ENCODE measurements at places on chromosomes 6 and 20.
A peak's percentile ranks its signal among the peaks of the same experiment; 100 is the strongest.

DNA sequence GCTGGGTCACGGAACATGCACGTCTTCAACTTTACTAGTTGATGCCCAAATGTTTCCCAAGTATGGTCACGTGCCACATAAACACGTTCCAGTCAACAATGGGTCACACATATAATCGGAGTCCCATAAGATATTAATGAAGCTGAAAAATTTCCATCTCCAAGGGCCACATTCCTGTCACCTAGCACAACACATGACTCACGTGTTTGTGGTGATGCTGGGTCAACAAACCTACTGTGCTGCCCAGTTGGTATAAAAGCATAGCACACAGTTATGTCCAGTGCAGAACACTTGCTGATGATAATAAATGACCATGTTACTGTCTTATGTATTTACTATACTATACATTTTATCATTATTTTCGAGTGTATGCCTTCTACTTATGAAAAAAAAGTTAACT is 68.0 kb upstream of the INSM1 start:
- no peak for DNase-seq

GRCh38 chr6:159311618-159312017 is 142.4 kb downstream of the FNDC1 start:
- DNase-seq, result no peak

DNA sequence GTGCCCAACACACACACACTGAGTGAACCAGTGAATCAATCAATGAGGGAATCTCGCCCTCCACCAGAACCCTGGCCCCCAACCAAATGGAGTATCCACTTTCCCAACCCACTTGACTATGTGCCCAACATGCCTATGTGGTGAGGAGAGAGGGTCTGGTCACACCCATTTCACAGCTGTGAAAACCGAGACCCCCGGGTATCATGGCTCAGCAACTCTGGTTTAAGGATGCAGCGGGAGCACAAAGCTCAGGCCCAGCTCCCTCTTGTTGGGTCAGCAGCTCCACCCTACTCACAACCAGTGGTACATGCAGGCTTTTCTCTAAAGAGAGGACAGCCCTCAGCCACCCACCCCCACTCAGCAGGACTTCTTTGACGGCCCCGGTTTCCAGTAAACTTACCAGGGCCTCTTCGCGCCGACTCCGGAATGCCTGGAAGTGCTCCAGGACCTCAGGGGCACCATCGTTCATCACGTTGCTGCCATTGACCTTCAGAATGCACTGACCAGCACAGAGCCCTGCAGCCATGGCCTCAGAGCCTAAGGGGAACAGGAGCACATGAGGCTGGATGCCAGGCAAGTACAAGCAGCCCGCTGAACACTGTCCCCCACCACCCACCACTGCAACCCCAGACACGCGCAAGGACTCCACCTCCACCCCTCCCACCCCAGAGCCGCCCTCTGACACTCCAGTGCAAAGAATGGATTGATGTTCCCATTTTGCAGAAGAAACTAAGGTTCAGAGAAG is 174.7 kb downstream of the PREX1 start:
- no peak for DNase-seq

DNA sequence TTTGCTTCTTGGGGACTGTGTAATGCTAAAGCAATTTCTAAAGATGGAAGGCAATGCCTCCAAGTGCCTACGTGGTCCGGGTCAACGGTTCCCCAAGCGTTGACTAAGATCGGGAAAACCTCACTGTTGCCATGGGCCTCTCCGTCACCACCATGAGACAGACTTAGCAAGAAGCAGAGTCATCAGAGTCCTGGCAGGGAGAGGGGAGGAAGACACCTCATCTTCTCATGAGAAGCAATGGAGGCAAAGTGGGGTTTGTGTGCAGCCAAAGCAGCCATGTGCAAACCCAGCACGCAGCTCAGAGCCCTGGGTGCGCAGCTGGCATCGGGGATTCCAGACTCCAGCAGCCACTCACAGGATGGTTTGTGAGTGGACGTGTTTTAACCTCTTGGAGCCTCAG is 111.4 kb downstream of the SYNDIG1 start:
- no peak for DNase-seq

DNA sequence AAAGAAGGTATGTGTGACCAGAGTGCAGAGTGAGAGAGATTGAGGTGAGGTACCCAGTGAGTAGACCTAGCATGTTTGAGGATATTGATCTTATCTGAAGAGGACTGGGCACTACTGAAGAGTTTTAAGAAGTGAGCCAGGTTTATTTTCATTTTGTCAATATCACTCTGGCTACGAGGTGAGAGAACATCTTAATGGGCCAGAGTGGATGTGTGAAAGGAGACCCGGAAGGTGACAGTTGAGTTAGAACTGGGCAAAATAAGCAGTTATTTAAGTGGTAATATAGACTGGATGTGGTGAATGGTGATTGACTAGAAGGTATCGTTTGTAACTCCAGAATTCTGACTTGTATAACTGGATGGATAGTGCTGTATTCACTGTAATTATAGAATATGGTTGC is 134.1 kb downstream of the QKI start:
- no peak for DNase-seq

GRCh38 chr6:123380257-123380656 is 256.5 kb downstream of the TRDN start:
- DNase-seq, result no peak

DNA sequence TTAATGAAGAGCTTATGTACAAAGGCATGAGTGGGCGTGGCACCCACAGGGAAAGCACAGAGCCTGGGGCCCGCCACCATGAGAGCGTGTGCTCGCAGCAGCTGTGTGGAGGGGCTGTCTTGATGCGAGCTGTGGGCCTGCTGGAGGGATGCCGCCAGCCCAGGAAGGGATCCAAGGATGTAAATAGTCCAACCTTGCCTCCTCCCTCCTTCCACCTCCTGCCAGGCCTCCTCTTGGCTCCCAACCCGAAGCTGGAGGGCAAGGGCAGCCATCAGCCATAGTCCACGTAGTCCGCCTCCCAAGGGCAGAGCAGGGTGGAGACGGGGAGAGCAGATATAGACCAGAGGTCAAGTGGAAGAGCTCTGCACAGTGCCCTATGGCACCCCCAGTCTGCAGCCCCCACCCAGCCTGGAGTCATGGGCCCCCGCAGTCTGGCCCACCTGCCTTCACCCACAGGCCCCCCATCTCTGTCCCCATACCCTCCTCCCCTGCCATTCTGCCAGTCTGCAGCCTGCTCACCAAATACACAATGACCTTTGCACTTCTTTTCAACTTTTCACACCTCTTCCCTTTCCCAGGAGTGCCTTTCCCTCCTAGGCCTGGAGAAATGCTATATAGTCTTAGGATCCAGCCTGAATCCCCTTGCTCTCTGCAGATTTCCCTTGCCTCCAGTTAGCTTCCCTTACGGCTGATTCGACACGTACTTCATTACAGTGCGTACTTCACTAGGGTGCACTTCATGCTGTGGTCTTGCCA is 77.1 kb downstream of the SHLD1 start:
- DNase-seq, result no peak

GRCh38 chr20:6974838-6975237 is 207.4 kb downstream of the BMP2 start:
- DNase-seq, result no peak

DNA sequence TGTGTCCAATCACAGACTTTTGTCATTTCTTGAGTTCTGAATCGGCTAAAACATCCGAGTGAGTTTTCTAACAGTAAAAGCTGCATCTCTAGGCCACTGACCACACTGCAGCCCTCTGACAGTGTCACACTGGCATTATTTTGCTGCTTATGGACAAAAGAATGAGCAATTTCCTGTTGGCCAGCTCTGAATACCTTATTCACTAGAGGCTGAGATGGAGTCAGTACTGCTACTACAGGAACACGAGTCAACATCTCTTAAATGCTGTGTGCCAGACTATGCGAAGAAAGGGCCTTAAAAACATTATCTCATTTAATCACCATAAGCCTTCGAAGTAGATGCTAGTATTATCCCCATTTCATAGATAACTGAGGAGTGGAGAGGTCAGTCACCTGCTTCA is 42.5 kb upstream of the IPCEF1 start:
- DNase-seq, result no peak

- DNase-seq, result no peak
These were observed 90.7 kb upstream of the F13A1 start for GRCh38 chr6:6411115-6411514.

DNA sequence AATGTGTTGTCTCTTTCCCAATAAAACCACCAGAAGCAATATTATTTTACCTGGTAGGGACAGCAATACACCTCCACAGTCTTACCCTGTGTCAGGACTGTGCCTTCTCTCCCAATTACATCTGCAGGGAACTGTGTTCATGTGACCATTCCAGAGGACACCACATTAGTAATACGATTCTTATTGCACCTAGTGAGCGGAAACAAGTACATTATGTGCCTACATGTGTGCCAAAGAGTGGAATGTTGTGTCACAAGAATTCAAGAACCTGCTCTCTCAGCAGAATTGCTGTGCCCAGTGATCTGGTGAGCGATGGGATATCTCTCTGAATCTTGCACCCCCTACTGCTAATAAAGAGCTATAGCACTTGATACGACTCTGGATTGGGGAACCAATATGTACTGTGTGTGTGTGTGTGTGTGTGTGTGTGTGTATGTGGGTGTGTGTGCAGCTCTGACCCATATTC is 57.4 kb upstream of the FOXC1 start:
- peak; percentile 43 for DNase-seq

DNA sequence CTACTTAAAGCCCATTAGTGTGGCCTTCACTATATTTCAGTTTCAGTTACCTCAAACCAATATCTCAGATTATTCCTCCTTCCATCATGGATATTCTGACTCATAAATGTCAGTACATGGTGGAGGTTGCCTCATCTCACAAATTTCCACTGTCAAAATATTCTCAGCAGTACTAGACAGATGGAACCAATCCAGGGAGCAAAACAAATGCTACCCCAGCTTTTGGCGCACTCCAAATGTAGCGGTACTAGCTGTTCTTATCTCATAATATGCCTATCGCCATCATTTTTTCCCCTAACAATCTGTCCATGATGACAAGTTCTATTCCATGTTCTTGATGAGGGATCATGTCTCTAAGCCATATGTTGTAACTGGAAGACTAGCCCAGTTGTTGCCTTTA is 1026.1 kb downstream of the KIF16B start:
- no peak for DNase-seq

DNA sequence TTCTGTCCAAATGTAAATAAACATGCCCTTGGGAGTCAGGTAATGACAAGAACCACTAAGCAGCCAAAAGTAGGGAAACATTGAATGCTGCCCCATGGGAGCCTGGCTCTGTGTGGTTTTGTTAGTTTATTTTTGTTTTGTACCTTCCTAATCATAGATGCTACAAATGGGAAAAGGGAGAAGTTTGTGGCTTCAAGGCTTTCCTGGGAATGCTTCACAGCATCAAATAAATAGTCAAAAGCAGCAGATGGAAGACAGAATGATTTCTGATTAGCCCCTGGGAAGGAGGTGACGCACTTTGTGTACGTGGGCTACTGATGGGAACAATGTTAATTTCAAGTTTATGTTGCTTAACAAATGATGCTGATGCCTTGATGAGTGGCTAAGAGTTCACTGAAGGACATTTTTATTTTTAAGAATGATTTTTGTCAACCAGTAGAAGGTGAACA is 532.7 kb downstream of the BCKDHB start:
- DNase-seq, result no peak

DNA sequence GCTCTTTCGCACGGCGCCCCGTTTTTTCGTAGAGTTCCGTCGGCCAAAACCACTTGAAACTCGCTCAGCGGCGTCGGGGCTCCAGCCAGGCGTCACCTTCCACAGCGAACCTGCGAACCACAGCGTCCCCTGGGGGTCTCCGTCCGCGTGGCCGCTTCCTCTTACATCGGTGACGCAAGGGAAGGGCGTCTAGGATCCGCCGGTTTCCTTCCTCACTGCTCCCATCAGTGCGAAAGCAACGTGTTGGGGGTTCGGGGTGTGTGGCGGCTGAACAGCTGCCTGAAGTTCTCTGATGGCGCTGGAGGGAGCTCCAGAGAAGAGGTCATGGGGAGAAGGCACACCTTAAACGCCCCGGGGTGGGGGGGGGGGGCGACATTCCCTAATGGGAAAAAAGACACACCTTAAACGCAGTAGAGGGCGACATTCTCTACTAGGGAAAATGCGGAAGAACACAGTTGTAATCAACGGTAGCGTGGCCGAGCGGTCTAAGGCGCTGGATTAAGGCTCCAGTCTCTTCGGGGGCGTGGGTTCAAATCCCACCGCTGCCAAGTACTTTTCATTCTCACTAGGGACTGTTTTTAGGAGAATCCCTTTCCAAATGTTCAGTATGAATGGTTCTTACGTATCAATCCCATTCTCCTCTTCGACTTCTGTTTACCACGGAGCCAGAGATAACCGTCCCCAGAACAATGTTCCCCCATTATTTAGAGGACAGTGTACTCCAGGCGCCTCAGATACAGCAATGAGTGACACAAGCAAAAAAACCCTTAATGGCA is 16.4 kb downstream of the ZNF311 start:
- DNase-seq, result peak; percentile 85

DNA sequence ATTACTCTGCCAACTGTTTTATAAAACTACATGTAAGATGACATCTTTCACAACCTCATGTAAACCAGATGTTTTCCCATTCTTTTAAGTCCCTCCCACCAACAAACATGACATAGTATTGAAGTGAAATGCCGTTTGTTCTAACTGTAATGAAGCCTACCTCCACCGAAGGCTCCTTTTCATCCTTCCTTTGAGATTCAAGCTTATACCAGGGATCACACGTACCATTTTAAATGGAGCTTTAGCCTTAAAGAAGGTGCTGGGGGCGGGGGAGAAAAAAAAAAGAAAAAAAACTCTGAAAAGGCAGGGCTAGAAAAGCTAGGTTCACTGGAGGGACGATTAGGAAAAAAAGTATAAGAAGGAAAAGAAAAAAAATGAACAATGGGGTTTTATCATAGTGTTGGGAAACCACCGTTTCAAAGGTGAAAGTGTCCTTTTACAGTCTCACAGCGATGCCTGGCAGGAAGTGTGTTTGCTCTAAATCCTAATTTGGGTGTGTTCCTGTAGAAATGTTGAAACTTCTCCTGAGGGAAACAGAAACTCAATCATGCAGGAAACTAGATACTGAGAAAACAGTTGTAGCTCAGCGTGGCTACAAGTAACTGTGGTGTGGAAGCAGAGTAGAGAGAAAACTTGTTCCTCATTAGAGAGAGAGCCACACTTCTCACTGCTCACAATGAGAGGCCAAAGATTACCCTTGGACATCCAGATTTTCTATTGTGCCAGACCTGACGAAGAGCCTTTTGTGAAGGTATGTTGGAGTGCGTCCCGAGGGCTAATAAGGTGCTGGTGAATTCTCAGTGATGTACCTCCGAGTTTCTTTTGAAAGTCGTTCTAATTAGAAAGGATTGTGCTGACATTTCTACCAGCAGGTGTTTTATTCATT is 37.6 kb upstream of the HINT3 start:
- DNase-seq, result peak; percentile 90

- peak; percentile 87 for DNase-seq
These were observed 13.9 kb downstream of the ZNF217 start for GRCh38 chr20:53579581-53580375.

All from MV-4-11 (cell line).